ENCODE measurements at places on chromosomes 5 and 9.

DNA sequence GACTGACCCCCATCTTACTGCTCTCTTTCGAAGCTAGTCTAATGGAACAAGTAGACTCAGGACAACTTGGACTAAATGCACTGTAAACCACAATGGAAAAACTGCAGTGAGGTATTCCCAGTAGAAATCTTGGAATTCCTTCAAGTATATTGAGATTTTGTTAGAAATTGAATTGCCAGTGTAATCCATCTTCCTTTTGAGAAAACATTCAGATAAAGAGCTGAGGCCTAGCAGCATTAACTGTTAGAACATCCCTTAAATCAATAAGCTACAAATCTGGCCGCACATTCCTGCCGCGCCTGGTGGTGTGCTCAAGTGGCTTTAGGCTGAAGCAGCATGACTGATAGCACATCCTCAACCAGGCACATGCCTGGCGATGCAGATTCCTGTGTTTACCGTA lies 29.3 kb downstream of the PPIC start:
- no peak for DNase-seq

DNA sequence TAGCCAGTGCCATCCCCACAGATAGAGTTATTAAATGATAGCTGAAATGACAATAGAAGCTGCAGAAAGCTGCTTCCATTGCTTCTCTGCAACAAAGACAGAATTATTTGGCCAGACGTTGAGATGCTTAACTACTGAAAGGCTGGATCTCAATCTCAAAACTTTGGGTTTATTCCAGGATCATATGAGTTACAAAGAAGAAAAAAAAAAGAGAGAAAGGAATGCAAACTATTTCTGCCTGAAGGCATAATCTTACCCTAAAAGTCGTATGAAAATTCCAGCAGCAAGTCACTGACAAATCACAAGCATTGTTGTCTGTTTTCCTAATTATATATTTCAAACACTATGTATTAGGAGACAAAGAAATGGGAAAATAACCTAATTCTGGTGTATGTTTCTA lies 12.8 kb upstream of the TYRP1 start:
- no peak for DNase-seq

GRCh38 chr9:97474372-97474925 lies 27.0 kb upstream of the TMOD1 start:
- no peak for DNase-seq

DNA sequence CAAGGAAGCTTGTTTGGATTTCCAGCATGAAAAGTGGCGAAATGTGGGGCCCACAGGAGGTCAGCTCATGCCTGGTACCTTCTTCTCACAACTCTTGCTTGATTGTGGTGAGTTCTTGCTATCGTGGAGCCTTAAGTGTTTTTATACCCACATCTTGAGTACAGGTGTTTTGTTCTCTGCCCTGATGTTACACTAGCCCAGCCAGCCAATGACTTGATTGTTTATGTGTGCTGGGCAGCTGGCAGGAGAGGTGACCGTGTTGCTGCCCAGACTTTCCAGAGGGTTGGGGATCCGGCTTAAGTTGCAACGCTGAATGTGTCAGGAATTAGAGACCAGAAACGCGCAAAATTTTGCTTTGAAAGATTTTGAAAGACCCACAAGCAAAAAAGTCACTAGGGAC lies 24.0 kb upstream of the TPPP start:
- DNase-seq = no peak

DNA sequence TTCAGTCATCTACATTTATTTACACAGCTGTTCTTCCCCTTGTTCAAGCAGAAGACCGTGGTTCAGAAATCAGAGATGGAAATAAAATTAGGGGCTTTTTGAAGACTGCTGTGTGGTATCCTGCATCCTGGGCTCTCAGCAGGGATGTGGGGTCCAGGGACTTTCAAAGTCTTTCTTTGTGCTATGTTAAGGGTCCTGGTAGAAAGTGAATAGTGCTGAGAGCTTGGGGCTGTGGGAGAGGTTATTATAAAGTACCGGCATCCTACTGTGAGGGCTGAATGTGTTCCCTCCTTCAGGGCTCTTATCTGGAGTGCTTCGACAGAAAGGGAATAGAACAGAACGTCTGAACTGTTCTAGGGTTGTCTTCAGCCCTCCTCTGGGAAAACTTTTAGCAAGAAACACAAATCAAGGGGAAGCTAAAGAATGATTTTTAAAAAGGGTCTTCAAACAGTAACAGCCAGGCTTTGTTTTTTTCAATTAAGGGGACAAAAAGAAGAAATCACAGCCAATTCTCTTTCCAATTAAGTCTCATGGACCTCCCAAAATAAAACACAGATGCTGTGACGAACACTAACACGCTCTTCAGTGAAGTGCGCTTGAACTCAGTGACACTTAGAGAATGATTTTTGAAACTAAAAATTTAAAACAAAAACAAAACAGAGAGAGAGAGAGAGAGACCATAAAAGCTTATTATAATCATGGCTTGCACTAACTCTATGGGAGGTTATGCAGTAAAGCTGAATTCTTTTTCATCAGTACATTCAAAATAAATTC lies 15.7 kb upstream of the SLC1A3 start:
- no peak for DNase-seq

GRCh38 chr5:154189819-154190594 lies 526 bp upstream of the GALNT10 start:
- peak; percentile 53 for DNase-seq

- DNase-seq = no peak
Measured at GRCh38 chr9:899440-900184, 58.1 kb downstream of the DMRT1 start.

DNA sequence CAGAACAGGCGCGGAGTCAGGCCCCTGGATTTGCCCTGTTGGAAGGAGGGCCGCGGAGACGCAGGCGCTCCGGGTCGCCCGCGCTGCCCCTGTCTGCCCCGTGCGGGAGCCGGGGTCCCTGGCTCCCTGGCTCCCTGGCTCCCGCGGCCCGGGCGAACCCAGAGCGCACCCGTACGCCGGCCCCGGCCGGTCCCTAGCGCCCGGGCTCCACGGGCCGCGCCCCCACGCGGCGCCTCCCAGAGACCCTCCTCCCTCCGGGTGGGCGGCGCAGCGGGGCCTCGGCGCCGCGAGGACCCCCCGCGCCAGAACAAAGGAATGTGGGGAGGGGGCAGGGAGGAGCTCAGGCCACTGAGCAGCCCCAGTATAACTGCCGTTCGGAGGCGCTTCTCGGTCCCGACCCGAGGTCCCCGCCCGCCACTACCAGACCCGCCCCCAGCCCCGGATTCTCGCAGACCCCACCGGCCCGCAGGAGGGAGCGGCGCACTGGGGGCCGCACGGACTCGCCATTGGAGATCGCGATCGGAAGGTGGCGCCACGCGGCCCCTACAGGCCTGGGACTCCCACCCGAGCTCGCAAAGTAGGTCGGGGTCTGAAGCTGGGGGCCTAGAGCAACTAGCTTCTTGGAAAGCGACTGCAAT lies 2.4 kb downstream of the NFIL3 start:
- no peak for DNase-seq

- DNase-seq = no peak
Measured at GRCh38 chr5:98772415-98773213, 849 bp upstream of the RGMB start.

DNA sequence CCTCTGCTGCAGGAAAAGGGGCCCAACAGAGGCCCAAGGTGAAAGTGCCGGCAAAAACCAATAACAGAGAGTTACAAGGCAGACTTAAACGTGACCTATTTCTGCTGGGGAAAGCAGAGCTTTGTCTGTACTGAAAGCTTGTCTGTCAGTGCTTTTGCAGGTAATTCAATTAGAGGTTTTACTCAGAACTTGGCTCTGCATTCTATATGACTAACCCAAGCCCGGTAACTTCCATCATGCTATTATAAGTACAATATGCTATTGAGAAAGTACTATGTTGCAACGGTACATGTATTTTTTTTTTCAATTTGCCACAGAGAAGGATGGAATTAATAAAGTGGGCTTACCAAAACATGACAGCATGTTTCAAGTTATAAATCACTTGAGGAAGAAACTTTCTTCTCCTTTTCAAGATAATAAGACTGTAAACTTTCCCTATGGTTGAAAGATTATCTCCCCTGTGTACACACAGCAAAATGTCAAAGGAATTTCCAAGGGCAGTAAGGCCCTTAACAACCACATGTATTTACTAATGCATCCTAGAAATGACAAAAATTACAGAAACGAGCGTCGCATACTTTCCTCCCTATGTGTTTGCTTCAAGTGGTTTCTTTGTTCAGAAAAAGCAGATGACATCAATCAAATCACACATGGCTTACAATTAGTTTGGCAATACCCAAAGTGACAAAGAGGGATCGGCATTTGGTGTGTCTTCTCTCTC lies 282.4 kb downstream of the EFNA5 start:
- no peak for DNase-seq

DNA sequence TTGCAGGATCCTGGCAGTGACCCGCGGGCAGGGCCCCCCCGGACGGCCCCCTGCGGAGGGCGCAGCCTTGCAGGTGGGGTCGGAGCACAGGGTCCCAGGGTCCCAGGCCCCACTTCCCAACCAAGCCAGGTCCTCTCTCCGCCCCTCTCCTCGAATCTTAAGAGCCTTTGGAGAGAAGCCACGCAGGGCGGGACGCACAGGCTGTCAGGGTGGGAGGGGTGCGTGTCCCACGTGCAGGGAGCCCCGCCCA lies 18.4 kb upstream of the EGFL7 start:
- no peak for DNase-seq

DNA sequence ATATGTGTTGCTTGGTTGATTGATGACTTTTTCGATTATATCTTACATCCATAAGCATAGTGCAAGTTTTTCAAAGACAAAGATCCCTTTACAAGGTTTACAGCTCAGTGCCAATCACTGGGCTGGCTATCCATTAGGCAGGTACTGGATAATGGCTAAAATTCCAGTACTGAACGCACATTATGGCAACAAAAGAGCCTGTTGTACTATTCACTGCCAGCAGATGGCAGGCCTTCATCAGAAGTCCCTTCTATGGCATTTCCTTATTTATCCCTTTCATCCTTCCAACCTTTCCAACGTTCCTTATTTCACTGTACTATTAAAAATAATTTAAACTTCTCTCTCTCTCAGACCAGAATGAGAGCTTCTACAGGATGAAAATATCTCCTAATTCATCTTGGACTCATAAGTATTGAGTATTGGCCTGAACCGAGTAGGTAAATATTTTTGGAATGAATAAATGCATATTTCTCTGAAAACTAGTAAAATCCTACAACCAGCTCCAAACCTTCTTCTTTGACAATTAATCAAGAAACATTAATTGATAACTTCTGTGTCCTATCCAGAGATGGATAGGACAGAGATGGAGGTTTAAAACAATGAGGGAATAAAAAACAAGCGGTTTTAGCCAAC lies 6.7 kb upstream of the WNT8A start:
- no peak for DNase-seq

- DNase-seq = no peak
Measured at GRCh38 chr9:113454914-113455761, 8.4 kb upstream of the RGS3 start.

DNA sequence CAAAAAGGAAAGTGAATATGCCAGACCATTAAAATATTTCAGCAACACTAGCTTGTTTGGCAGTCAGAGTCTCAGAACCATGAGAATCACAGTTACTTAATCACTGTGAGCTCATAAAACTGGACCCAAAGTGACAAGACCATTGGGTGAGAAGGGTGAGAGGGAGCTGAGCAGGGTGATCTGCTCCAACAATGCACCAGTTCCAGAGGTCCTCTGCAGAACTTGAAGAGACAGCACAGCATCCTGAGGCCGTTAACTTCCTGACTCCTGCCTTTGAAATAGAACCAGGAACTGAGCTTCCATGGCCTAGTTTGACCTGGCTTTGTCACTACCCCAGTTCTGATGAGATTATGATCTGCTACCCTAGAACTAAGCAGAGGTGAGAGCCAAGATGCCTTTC lies 57.4 kb downstream of the NFIB start:
- DNase-seq = no peak

- no peak for DNase-seq
Measured at GRCh38 chr5:31361234-31361633, 167.7 kb downstream of the CDH6 start.

- no peak for DNase-seq
Measured at GRCh38 chr5:36089989-36090388, 23.3 kb upstream of the UGT3A2 start.

DNA sequence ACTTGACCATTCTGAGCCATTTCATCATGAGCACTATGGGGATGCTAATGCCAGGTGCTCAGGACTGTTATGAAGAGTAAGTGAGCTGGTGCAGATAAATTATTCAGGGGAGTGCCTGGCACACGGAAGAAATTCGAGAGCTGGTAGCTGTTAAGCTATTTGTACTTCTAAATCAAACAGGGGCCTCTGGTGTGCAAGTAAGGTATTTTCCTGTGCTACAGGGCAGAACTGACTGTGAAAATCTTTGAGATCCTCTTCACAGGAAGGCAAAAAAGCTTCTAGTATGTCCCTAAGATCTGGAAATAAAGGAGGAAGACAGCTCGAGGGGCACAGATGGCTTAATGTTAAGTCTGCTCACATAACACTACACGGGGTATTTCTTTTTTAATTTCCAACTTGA lies 106.3 kb upstream of the SPOCK1 start:
- DNase-seq = no peak

- DNase-seq = no peak
Measured at GRCh38 chr5:156835905-156836304, 14.2 kb upstream of the PPP1R2B start.

DNA sequence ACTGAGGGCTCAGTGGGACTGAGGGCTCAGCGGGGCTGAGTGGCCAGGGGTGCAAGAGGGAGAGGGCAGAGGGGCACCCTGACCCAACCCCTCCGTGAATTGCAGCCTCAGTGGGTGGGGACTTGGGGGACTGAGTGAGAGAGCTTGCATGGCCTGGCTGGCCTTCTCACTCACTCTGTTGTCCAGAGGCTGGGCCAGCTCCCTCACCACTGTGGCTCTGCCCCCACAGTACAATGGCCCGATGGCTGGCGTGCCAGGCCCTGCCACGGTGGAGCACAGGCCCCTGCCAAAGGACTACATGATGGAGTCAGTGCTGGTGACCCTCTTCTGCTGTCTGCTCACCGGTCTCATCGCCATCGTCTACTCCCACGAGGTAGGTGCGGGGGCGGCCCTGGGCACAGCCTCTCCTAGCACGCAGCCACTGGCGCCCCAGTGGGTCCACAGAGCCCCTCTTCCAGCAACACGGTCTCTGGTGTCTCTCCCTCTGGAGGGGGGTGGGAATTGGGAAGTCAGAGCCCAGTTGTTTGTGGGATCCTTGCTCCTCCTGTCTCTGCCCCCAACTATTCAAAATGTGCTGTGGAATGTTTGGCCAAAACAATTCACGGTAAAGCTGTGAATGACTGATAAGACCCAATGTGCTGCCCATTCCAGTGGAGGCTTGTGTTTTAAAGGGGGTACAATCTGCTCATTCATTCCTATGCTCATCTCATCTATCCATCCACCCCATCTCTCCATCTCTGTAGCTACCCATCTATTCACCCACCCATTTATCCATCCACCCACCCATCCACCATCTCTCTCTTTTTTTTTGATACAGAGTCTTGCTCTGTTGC lies 10.7 kb downstream of the PRRT1B start:
- DNase-seq = no peak

DNA sequence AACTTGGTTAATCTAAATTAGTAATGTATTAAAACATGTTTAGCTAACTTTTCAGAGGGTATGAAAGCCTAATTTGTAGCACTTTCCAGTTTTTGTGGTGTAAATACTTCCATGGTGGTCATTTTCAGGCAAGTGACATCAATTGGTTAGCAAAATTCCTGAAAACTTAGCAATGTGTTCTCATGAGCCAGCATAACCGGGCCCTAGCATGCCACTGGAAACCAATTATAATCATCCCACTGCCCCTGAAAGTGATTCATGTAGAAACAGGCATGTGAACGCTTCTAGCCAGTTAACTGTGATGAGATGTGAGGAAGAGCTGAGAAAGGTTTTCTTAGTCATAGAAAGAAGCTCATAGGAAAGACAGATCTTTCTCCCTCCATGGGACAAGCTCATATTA lies 417.2 kb downstream of the TLR4 start:
- DNase-seq = no peak

GRCh38 chr5:29203049-29203448 lies 1990.4 kb upstream of the CDH6 start:
- no peak for DNase-seq

Data from stimulated activated CD8-positive, alpha-beta memory T cell treated with anti-CD3 and anti-CD28 coated beads, Interleukin-15, amount 100 ng/mL, for 24 hours (primary cell).